T-helper 17 cell (primary cell): ENCODE measurements at places on chromosomes 2 and 18.

- DNase-seq = no peak
Observed at GRCh38 chr2:217273162-217273561, 413.3 kb upstream of the TNP1 start.

DNA sequence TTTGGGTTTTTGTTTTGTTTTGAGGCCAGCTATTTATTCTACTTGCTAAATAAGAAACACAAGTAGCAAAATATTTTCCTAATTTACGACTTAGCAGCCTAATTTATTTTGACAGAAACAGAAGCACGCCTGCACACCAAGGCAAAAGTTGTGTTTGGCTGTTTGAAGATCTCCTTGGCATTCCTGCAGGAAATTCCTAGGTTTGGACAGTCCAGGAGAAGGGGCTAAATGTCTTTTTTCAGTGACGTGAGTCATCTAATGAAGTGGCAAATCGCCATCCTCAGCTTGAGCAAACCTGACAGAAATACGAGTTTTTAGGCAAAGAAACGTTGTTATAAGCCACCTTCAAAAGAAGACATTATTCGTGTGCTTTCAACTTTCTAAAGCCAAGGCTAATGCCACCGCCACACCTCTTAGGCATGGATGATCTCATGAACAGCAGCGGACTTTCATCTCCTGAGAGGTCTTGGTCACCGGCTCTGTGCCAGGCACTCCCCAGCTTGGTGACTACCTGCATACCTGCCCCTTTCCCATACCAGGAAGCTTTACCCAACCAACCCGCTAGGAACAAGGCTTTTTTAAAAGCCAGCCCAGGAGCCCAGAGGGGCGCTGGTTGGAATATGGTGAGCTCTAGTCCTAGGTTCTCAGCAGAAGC is 30.9 kb downstream of the STK39 start:
- no peak for DNase-seq

GRCh38 chr2:144796936-144797335 is 277.0 kb upstream of the ZEB2 start:
- no peak for DNase-seq

GRCh38 chr2:232310121-232310520 is 68.4 kb upstream of the ALPP start:
- no peak for DNase-seq

- DNase-seq = no peak
Observed at GRCh38 chr18:60082790-60083189, 183.0 kb downstream of the PMAIP1 start.

- DNase-seq = no peak
Observed at GRCh38 chr2:234309431-234309830, 187.4 kb downstream of the ARL4C start.

DNA sequence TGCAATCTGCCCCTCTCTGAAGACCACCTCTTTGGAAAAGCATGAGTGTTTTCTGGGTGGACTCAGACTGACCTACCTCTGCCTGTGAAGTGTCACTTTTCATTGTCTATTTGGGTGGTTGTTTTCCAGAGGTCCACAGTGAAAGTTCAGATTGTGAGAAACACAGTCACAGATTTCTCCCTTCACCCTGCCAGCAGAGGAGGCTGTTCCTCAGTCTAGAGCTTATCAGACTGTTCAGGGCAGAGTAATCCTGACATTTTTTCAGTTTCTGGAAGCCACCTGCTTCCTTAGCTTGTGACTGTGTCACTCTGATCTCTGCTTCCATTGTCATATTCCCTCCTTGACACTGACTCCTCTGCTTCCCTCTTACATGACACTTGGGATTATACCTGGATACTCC is 55.4 kb upstream of the RMP24 start:
- DNase-seq = no peak
